ENCODE measurements at places on chromosomes 11 and 22.

- DNase-seq, result peak; percentile 66
Observed at GRCh38 chr11:119356349-119357031, 10.0 kb upstream of the MFRP start.

DNA sequence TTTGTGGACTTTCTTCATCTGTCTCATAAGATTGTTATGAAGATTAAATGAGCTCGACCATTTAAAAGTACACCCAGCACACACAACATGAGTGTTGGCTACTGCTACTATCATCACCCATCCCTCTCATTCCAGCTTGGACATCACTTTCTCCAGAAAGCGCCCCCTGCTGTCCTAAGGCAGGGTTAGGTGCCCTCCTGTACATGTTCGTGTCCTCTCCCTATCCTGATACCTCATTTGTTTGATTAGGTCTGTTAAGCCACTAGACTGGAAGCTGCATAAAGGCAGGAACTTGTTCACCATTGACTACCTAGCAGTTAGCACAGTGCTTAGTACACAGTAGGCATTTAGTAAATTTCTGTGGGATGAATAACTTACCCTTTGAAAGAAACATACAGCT lies 85.5 kb downstream of the ENTHD1 start:
- DNase-seq, result no peak

- no peak for DNase-seq
Observed at GRCh38 chr11:26350002-26350401, 18.1 kb downstream of the ANO3 start.

DNA sequence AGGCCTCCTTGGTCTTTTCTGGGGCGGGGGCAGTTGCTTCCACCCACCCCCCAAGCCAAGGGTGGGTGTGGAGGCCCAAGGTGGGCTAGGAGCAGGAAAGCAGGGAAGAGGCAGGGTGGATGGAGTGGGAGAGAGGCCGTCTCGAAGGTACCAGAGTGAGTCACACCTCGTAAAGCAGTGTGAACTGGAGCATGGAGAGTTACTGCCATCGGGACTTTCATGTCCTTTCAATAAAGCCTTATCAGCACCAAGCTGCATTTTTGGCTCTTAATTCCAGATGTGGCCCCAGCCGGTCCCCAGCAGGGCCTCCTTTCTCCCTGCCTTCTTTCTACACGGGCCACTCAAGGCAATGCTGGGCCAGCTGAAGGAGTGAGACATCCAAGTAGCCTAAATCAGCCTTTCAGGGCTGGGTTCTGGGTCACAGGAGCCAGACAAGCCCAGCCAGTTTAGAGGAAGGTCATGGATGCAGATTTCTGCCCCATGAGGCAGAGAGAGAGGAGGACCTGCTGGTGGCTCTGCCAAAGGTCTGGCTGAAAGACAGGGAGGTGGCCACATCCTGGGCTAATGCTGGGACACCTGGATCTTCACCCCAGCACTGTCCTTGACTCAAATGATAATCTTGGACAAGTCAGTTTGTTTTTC lies 59.0 kb upstream of the CD82 start:
- no peak for DNase-seq
